AG09309 (cell line): ENCODE measurements at places on chromosomes 16 and 17.

- DNase-seq: no peak
Measured at GRCh38 chr16:72404299-72404698, 232.3 kb upstream of the PMFBP1 start.

- no peak for DNase-seq
Measured at GRCh38 chr16:56897026-56897799, 32.2 kb downstream of the SLC12A3 start.

DNA sequence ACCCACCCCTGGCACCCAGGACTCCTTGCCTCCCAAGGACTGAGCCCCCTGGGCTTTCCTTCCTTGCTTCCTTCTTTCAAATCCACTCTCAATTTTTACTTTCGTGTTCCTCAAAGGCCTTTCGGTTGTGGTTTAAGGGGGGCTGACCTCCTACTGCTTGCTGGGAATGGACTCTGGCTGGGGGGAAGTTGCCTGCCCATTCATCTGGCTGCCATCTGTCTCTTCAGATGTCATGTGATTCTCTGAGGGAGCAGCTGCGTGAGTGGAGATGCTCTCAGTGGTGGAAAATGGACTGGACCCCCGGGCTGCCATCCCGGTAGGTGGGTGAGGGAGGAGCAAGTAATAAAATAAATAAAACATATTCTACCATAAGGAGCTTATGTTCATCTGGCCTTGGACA is 93.8 kb upstream of the RPRML start:
- DNase-seq: no peak

DNA sequence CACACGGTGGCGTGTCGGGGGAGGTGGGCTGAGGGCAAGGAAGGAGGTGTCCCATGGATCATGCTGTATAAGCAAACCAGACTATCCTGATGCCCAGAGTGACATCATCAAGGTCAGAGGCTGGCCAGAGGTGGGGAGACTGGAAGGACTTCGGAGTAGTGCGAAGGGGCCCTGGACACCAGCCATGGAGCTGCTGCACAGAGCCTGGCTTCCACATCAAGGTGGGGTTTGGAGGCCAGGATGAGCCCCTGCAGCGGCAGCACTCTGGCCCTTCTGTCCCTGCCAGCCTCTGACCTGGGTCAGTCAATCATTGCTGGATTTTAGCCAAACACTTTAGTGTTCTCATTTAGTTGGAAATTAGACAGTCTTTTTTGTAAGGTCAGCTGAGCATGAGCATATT is 34.8 kb downstream of the MED13 start:
- DNase-seq: no peak

DNA sequence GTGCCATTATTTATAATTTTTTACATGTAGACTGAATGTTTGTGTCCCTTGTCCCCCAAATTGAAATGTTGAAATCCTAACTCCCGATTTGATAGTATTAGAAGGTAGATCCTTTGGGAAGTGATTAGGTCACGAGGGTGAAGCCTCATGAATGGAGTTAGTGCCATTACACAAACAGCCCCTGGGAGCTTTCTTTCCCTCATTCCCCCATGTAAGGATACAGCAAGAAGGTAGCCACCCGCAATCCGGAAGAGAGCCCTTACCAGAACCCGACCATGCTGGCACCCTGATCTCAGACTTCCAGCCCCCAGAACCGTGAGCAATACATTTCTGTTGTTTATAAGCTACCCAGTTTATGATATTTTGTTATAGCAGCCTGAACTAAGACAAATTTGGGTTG is 143.2 kb downstream of the NPIPB5 start:
- DNase-seq: no peak

GRCh38 chr17:29787995-29788394 is 142.0 kb downstream of the SSH2 start:
- DNase-seq: no peak

DNA sequence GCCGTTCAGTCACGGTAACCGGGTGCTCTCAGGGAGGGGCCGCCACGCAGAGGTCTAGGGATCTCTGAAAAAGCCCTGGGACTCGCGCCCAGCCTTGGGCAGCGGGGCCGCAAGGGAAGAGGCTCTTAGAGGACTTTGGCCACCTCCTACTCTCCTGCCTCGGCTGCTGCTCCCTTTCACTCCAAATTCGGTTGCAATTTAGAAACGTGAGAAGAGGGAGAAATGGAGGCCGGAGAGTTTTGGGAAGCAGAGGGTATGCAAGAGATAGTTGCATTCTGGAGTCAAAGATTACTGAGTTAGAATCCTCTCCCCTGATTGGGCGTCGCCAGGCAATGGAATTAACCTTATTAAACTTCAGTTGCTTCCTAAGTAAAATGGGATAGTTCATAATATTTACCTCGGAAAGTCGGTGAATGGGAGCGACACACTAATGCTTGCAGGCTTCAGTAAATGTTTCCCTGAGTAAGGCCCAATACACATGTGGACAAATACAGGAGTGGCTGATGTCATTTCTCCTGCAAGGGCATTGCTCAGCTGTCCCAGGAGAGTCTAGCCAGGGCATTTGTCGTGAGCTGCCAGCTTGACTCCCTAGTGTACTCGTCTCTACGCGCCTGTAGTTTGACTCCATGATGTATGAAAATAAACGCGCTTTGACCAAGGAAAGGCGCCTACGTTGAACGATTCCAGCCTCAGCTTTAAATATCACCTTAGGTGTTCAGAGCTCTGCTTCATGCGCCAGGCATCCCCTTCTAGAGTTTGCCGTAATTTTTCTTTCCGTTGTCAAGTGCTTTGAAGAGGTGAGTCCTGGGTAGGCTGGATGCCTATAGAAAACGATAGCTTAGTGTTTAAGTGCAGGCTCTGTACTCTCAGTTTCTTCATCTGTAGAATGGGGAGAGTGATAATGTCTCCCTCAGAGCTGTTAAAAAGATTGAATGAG is 667 bp downstream of the OGFOD1 start:
- no peak for DNase-seq

- no peak for DNase-seq
Measured at GRCh38 chr17:40321961-40322357, 13.0 kb downstream of the RARA start.

DNA sequence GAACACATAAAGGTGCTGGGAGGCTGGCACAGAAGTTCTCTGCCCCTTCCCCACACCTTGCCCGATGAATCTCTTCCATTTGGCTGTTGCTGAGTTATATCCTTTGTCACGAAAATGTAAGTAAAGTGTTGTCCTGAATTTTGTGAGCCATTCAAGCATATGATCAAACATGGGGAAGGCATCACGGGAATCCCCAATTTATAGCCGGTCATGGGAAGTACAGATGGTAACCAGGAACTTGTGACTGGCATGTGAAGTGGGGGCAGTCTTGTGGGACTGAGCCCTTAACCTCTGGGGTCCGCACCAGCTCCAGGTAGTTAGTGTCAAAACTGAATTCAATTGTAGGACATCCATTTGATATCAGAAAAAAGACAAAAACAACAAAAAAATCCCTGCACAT is 13.2 kb downstream of the TOM1L2 start:
- DNase-seq: no peak
